ENCODE measurements at places on chromosomes 5 and 9. TPM values are rescaled to one million over a fixed set of nuclear protein-coding genes. Genes with fewer than 3 reads are reported as not detected.

GRCh38 chr9:86602715-86603114 lies 248.5 kb upstream of the TUT7 start:
- DNase-seq: no peak

DNA sequence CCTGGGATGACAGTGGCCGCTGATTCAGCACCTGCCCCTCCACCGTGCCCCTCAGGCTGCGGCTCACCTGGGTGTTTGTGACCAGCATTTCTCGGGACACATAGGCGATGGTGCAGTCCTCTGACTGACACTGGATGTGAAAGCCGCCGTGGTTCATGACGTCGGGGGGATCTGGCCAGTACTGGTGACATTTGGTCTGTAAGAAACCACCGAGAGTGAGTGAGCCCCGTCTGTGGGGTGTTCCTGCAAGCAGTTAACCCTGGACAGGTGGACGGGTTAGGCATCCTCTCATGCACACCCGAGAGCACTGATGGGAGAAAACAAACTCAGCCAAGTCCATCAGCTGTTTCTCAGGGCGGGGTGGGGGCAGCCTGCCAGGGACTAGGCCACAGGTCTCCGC lies 62.5 kb upstream of the EPB41L4B start:
- DNase-seq: no peak

DNA sequence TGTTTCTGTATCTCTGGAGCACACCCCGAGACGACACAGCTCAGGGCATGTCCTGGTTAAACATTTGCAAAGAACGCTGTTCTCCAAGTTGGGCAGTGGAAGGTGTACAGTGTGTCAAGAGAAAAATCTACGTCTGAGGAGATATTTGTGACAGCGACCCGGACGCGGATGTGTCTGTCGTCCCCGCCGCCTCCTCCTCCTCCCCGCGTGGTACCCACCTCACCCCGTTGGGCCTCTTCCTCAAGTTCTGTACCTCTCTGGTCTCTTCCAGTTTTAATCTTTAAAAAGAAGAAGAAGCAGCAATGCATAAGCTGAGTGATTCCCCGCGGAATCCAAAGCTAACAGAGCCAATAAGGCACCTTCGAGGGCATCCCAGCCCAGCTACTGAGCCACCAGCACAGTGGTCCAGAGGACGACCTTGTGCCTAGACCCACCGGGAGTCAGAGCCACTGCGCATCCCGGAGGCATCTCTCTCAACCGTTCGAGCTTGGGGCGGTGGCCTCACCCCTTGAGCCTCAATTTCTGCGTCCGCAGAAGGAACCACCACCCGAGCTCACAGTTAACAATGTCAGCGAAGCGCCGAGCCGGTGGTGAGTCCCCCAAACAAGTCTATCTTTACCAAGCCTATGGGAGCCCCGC lies 467 bp downstream of the C9orf78 start:
- peak; percentile 37 for DNase-seq

DNA sequence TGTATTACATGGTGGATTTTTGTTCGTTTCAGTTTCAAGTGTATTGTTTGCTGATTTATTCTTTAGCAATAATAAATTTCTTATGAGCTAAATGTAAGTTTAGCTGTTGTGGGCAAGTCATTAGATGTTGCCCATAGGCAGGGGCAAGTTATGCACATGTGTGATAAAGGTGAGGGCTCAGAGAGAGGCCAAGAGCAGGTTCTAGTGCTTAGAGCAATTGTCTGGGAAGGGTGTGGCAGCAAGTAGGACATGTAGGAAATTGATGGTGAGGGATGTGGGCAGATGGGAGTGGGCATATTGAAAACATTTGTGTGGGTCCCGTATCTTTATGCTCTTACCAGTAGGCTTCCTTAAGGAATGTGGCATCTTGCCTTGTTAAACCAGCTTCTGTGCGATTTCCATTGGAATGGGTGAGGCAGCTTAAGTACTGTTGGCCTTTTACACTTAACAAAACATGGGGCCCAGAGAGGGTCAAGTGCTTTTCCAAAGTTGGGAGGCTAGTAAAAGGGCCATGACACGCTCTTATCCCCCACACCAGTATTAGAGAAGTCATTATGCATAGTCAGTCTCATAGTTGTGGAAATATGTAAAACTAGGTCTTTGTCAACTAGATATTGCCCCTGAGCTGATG lies 60.6 kb downstream of the KDM4C start:
- DNase-seq: no peak

DNA sequence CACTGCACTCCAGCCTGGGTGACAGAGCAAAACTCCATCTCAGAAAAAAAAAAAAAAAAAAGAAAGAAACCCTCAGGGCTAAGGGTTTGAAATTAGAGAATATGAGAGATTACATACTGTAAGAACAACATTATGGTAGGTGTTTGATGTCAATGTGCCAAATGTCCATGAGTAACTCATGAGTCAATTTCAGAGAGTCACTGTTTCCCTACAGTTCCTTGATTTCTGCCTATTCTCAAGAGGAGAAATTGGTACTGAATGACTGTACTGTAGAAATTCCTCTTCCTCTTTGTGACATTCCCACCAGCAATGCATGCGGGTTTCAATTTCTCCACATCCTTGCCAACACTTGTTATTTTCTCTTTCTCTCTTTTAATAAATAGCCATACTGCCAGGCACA lies 35.2 kb downstream of the MARVELD2 start:
- DNase-seq: no peak

DNA sequence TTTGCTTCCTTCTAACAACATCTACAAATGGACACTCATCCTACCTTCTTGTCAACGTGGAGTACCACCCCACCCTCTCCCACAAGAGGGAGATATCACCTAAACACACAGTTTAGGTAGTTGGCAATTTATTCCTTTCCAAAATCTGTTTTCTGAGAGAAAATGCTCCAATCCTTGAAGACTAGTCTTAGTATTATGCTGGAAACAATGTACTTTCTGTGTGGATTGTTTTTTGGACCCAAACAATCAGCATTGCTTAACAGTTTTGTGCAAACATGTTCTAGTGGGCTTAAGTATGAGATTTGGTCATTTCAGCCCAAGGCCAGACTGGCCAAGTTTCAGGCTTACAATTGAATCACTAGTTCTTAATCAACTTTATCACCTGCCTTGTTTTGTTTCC lies 359.1 kb downstream of the ARHGEF28 start:
- DNase-seq: no peak

DNA sequence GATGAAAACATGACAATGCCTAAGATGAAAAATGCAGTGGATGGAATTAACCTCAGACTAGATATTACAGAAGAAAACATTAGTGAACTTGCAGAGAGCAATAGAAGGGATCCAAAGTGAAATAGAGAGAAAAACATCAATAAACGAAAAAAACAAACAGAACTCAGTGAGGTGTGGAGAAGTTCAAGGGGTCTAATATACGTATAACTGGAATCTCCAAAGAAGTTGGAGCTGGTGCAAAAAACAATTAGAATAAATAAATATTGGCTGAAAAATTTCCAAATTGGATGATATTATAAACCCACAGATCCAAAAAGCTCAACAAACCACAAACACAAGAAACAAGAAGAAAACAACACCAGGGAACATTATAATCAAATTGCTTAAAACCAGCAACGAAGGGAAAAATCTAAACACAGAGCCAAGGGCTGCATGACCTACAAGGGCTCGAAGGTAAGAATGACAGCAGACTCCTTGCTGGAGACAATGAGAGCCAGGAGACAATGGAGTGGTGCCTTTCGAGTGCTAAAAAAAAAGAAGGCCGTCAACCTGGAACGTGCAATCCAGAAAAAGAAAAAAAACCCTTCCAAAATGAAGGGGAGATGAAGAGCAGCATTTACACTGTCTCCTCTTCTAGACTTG lies 11.8 kb downstream of the FAM163B start:
- DNase-seq: no peak

GRCh38 chr9:5719100-5719926 lies 90.4 kb downstream of the RIC1 start:
- no peak for DNase-seq

DNA sequence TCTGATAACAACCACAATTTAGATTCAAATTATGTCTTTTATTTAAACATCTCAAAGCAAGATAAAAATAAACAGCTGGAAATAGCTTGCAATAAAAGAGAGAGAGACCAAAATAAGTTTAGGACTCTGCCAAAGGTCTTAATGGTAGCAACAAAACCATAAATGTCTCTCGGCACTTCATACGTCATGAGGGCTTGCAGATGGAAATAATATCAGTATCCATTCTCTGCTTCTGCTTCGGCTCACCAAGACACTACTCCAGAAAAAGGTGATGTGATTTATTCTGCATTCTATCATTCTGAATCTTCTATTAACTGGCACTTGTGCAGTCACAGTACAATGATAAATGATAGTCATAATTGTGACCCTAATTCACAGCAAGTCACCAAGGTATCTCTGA lies 56.1 kb downstream of the EBF1 start:
- no peak for DNase-seq

- DNase-seq: no peak
These were observed 15.2 kb downstream of the HRH2 start for GRCh38 chr5:175672976-175673648.

- no peak for DNase-seq
These were observed 6.8 kb downstream of the EPB41L4B start for GRCh38 chr9:109314011-109314531.

DNA sequence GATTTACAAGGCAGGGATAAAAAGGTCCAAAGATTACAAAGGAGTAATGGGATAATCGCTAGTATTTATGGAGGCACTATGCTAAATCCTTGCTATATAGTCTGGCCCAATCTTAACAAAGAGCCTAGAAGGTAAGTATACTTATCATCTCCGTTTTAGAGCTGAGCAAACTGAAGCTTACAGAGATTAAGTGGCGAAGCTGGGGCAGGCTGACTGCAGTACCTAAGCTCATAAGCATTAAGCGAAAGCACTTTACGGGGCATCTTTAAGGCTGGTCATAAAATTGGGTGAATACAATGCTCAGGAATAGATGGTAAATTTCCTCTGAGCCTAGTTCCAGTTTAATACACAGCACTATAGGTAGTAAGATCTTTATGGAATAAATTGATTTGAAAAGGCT lies 30.0 kb upstream of the ZNF366 start:
- no peak for DNase-seq

GRCh38 chr9:132516911-132517310 lies 65.5 kb upstream of the BARHL1 start:
- no peak for DNase-seq

DNA sequence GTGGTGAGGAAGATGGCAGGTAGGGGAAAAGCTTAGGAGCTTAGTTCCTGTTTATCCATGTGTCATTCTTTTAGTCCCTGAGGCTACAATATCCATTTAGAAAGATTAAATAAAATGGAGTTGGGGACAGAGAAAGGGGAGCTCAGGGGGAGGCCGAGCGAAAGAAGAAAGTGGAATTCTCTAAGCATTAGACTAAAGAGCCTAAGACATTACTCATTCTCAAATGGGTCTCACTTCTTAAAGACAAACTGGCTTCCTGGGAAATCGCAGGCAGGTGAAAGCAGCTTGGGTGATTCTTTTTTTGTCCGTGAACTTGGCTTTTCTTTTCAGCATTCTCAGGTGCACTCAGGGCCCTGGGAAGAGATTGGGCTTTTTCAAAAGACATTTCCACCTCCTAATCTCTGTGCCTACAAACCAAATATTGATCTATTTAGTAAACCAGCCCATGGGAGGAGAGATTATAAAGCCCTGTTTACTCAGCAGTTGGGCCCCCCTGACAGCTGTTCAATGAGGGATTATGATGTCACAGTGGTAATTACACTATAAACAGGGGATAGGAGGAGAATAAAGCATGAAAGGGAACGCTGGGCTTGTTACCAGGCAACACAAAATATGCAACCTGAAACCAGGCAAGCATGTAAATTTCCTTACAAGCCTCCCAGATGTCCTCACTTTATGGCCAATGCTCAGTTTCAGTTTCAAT lies 584.0 kb downstream of the ACTL7B start:
- no peak for DNase-seq

DNA sequence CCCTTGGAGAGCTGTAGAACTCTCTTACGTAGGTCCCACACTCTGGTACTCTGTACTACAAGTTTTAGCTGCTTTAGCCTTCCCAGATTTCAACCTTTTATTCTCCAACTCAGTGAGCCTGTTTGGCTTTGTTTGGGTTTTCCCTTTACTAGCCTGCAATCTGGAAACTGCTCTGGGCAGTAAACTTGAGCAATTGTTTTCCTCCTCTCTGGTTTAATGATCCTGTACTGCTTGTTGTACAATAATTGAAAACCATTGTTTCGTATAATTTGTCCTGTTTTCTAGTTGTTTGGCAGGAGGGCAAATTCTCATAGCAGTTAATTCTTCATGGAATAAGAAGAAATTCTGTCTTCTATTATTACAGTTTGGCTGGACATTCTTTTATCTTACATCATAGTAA lies 62.8 kb upstream of the TLX3 start:
- no peak for DNase-seq

- no peak for DNase-seq
These were observed 384.9 kb downstream of the NFIB start for GRCh38 chr9:13929013-13929412.

- DNase-seq: no peak
These were observed 186.5 kb downstream of the EFNA5 start for GRCh38 chr5:107484281-107484680.

TGFBR1 gene
- 30.6 TPM for total RNA-seq

GKAP1 gene
- 2.8 TPM for total RNA-seq

NEUROG1 gene
- total RNA-seq: not detected

PHYHD1 gene
- 0.68 TPM for total RNA-seq

LCN9 gene
- total RNA-seq: not detected

ACTBL2 gene
- not detected for total RNA-seq

PCDHGA5 gene
- total RNA-seq: 0.51 TPM

DCANP1 gene
- not detected for total RNA-seq

C9 gene
- not detected for total RNA-seq

NDOR1 gene
- total RNA-seq: 38.2 TPM

MAMDC2 gene
- total RNA-seq: not detected

NINJ1 gene
- 114 TPM for total RNA-seq
